ENCODE measurements at places on chromosomes 1 and 21.

- DNase-seq, result peak; percentile 29
Observed at GRCh38 chr1:8443558-8444194, 125.8 kb downstream of the SLC45A1 start.

GRCh38 chr1:156666862-156667609 is 10.2 kb downstream of the NES start:
- DNase-seq, result no peak

DNA sequence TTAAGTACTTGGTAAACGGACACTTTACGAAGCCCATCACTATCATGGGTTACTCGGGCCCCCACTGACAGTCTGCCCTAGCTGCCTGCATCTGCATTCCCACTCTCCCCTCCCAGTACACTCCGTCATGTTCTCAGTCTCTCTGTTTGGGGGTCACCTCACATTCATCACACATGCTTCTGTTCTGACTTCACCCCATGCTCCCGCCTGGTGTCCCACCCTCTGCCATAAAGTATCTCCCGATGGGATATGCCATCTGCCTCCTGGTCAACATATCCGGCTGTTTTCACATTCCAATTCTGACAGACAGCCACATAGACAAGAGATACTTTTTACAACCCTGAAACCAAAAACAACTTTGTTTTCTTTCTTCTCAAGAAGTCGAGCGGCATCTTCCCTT is 1.0 kb downstream of the OLFML2B start:
- DNase-seq, result peak; percentile 27

- DNase-seq, result no peak
Observed at GRCh38 chr1:55546553-55546952, 331.4 kb upstream of the USP24 start.

GRCh38 chr1:113946678-113947387 is 17.7 kb downstream of the HIPK1 start:
- no peak for DNase-seq

DNA sequence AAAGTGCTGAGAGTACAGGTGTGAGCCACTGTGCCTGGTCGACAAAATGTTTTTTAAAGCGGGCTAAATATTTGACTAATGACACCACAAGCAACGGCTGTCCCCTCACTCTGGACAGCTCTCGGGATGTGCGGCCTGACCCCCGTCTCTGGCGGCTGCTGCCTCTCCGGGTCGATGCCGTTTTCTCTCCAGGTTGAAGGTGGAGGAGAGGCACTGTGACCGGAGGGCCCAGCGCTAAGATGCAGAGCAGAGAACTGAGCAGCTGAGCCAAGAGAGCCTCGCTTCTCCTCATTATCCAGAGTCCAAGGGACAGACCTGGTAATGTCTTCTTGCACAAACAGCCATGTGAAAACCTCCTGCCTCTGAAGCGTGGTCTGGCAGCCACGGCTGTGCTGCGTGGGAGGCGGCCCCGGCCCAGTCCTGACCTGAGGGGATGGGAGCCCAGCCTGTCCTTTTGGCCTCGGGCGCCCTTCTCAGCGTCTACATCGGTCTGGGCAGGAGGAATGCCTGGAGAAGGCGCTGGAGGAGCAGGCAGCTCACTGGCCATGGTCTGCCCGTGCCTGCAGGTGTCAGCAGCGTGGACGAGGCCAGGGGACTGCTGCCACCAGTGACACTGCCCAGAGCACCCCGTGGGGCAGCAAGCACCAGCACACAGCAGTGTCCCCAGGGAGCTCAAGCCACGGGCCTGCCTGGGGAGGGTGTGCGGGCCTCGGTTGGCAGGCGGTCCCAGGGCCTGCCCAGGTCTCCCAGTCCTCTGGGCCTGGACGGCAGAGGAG is 10.3 kb downstream of the MORN1 start:
- DNase-seq, result no peak

DNA sequence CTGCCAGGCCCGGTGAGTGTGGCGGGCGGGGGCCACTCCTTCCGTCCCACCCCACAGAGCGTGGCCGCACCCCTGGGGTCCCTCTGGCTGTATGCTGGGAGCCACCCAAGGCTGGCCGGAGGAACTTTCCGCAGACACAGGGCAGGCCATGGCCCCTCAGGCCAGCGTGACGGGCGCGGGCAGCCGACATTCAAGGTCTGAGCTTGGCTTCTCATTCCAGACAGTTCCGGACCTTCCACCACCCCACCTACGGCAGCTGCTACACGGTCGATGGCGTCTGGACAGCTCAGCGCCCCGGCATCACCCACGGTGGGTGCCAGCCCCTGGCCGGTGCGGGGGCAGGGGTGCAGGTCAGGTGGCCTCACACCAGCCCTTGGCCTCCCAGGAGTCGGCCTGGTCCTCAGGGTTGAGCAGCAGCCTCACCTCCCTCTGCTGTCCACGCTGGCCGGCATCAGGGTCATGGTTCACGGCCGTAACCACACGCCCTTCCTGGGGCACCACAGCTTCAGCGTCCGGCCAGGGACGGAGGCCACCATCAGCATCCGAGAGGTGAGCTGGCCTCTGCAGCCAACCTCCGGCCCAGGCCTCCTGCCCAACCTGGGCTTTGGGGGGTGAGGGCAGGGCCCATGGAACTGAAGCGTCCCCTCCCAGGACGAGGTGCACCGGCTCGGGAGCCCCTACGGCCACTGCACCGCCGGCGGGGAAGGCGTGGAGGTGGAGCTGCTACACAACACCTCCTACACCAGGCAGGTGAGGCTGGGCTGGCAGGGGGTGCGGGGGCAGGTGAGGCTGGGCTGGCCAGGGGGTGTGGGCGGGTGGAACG is 7.3 kb downstream of the SCNN1D start:
- no peak for DNase-seq

DNA sequence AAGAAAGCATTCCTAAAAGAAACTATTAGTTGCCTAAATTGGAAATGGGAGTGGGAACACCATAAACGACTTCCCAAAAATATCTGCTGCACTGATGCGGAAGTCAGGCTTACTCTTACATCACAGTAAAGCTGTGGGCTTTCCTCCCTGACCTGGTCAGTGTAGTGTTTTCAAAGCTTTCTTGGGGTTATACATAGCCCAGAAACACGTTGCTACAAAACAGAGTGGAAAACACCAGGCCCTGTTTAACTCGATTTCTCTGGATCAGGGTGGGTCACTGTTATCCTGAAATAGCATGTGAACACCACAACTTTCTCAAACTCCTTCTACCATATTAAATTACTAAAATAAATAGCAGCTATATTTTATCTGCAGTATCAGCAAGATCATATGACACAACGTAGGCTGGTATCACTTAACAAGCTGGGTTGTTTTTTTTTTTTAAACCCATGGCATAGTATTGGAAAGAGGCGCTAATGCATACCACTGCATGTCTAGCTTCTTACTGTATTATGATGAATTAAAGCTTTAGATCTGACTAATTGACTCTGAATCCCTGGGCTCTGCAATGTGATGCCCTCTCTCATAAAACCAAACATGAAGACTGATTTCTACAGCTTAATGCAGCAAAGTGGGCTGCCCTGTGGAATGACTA is 184.6 kb downstream of the TGFB2 start:
- no peak for DNase-seq

GRCh38 chr1:228308628-228309325 is 97.9 kb downstream of the TRIM11 start:
- DNase-seq, result no peak

DNA sequence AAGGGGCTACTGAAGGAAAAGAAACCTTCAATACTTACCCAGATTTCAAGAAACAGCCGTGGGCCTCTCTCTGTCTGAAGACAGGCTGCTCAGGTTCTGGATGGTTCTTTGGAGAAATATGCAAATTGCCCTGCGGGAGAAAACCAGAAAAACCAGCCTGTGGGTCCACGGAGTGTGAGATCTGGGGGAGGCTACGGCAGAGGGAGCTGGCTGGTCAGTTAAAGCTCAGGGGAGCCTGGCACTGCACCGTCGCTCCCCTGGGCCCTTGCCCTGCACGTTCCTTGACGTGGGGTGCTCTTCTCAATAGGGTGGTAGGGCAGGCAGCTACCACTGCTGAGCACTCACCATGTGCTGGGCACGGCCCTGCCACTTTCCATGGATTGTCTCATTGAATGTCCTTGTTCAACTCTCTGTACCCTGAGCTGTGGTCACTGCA is 12.7 kb downstream of the TMCO4 start:
- DNase-seq, result no peak

GRCh38 chr21:36591326-36591970 is 107.5 kb upstream of the SIM2 start:
- DNase-seq, result no peak

- DNase-seq, result no peak
Observed at GRCh38 chr1:53395671-53396215, 63.5 kb upstream of the DMRTB1 start.

DNA sequence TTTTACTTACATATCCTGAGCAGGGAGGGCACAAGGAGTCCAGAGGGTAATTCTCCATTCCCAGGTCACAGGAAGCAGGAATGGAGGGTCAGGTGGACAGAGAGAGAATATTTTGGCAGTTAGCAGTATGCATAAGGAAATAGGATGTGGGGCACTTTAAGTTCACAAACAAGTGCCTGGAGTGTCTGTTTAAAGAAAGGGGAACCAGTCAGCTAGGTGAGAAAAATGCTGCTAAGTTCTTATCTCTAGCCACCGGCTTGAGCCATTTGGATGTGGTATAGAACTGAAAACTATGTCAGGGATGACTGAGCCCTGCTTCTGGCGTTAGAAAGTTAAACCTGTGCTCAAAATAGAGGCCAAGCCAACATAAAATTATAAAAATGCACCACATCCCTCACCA is 739.7 kb upstream of the NCAM2 start:
- DNase-seq, result no peak

- DNase-seq, result no peak
Observed at GRCh38 chr21:25855576-25855975, 120.8 kb downstream of the GABPA start.

- no peak for DNase-seq
Observed at GRCh38 chr1:97089173-97089572, 367.6 kb downstream of the PTBP2 start.

DNA sequence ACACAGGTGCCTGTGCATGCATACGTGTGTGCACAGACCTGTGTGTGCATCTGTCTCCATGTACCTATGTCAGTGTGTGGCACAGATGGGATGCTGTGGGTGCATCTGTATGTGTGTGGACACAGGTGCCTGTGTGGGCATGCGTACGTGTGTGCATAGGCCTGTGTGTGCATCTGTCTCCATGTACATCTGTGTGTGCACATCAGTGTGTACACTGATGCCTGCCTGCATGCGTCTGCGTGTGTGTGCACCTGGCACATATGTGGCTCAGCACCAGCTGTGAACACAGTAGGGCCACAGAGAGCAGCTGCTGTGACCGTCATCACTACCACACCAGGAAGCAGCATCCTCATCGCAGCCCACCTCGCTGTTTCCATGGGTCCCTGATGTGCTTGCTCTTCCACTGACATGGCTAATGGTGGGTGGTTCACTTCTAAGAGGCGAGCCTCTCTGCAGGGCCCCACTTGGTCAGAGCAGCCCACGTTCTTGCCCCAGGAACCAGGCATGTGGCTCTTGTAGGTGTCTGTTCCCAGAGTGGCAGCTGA is 9.6 kb upstream of the SPATC1L start:
- DNase-seq, result no peak

DNA sequence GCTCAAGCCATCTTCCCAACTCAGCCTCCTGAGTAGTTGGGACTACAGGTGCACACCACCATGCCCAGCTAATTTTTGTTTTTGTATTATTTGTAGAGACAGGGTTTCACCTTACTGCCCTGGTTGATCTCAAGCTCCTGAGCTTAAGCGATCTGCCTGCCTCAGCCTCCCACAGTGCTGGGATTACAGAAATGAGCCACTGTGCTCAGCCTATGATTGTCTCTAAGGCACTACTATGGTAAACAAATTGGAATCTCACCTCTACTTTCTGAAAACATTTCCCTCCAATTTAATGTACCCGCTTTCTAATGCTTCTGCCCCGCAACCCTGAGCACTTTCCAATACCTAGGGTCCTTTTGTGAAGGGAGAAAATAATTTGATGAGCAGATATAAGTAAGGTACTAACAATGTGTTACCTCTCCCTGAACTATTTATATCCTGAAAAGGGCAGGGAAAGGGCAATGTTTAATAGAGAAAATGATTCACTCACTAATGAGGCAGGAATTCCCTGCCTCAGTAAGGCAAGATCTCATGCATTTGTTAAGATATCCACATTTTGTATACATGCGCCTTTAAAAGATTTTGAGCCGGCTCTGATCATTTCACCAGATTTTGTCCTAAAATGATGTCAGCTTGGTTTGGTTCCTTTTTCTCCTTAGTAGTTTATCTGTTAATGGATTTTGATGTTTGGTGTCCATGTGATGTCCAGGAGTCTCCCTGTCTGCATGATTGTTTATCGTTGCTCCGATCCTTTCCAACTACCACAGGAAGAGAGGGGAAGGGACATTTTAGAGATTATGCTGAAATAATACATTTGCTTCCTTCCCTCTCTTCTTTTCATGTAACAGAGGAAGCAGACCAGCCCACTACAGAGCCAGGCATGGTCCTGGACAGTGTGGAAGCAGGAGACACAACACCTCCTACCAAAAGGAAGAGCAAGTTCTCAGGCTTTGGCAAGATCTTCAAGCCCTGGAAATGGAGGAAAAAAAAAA is 47.3 kb upstream of the RCC1 start:
- DNase-seq, result no peak

GRCh38 chr21:45309069-45309986 is 21.6 kb upstream of the POFUT2 start:
- peak; percentile 72 for DNase-seq

DNA sequence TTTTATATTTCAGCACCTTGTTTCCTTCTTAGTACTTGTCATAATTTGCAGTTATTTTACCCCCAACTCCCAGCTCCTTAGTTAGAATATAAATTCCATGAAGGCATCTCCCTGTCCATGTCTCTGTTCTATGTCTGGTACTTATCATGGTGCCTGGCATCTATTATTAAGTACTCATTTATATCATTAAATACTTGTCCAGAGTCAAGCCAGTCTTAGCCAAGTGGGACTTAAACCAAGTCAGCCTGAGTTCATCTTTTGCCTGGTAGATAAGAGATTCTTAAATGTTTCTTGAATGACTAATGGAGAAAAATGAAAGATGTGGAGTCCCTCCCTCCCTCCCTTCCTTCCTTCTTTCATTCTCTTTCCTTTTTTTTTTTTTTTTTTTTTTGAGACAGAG is 9.4 kb downstream of the SLC25A44 start:
- DNase-seq, result peak; percentile 43

DNA sequence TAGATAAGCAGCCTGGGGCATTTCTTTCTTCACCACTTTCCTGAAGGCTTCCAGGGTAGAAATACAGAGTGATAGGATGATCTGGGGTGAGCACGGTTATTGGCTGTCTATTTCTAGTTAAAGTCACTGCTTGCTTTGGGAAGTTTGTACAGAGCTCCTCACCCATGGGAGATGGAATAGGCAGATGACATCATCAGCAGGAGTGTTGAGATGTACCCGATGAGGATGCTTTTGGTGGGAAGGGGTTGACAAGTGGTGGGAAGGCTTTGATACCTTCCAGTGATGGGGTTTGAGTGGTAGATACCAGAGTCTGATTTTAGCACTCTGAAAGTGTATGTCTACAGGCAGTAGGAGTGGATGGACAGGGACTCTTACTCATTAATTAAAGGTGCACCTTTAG is 112.6 kb downstream of the BRINP2 start:
- no peak for DNase-seq

- no peak for DNase-seq
Observed at GRCh38 chr1:27021354-27022031, 8.8 kb upstream of the TENT5B start.

GRCh38 chr21:40881767-40882166 is 34.8 kb upstream of the DSCAM start:
- DNase-seq, result no peak
